Lung (tissue), 17 donors: ENCODE measurements at places on chromosomes 2 and 18. TPM values are rescaled to one million over a fixed set of nuclear protein-coding genes. Genes with fewer than 3 reads are reported as not detected.

GRCh38 chr18:70292628-70293027 lies 3.8 kb downstream of the SOCS6 start:
- DNase-seq: no peak

Gene AMER3
- polyA plus RNA-seq: not detected

Gene LYPD6
- polyA plus RNA-seq: 0.17 TPM

DNA sequence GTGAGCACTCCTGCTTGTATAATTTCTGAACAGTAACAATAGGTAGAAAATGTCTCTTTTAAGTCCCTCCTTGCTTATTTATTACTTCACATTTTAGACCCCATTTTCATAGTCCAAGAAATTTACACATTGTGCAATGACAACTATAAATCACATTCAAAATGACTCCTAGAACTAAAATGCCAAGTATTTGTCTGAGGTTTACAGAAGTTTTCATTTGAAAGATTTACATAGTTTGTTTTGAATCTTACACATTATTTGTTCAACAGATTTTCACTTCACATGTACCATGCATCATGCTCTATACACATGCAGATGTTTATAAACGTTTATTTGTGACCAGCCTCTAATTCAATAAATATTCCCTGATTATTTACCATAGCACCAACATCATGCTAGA lies 15.7 kb upstream of the TRIB2 start:
- no peak for DNase-seq

GRCh38 chr2:177629357-177630024 lies 236.9 kb downstream of the AGPS start:
- DNase-seq: no peak

DNA sequence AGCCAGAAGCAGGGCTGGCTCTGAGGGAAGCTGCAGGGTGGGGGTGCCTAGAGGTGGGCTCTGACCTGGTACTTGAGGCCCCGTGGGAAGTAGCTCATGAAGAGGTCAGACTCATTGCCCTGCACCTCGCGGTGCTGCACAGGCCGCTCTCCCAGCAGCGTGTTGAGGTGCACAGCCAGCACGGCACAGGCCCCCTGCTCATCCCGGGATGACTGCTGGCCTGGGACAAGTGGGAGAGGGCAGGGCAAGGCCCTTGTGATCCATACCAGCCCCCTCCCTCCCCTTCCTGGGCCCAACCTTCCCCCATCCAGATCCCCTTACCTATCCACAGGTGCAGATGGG lies 8.7 kb downstream of the CAPG start:
- DNase-seq: no peak

DNA sequence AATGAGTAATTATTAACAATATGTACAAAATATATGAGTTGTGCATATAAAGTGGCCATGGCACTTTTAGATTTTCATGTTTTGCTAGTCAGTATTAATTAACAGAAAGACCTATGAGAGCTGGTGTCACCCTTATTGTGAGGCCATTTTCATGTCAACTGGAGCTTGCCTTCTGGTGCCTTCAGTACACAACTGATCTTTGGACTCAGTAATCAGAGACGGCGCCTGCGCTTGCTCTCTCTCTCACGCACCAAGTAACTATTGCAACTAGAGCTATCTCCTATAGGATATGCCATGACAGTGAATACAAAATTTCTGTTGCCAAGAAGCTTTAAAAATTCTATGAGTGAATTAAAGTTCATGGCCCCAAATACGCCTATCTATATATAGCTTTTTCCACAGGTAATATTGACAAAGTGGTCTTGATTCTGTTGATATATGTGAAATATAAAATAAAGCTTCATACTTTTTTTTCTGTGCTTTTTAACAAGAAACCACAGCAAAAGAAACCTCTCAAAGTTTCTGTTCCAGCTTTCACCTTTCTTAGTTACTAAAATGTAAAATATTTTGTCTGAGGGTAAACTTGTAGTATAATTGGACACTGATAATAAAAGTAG lies 2.9 kb downstream of the SERTAD2 start:
- no peak for DNase-seq

GRCh38 chr18:35099911-35100310 lies 58.7 kb downstream of the MAPRE2 start:
- no peak for DNase-seq

DNA sequence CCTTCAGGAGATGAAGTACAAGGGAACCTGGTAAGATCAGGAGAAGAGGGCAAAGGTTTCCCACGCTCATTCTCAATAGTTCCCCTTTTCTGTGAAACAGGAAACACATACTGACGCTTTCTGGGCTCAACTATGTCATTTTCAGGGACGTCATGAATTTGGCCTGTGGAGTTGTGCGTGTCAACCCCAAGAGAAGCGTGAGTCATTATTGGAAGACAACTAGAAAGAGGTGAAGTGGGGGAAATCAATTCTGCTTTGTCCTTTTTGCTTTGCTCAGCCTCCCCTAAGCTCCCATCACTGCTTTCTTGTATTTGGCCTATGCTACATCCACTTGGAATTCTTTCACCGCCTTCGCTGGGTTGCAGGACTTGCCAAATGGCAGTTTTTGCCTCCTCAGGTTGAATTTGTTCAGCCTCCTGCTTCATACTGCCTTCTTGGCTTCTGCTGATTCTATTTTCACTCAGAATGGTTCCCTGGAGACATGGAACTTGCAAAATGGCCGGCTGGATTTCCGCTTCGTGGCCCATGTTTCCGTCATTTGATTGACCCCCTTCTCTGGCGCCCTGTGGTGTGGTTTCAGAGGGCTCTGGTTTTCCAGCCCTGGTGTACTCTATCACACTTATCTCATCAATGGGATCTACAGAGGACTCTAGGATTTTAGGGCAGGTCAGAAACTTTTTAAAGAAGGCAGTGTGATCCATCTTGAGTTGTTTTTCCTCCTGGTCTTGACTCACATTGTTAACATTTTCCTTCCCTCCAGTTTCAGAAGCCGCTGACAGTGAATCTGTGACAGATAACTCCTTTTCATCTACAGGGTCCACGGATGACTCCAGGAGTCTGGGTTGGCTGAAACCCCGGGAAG lies 93.3 kb downstream of the ALPK2 start:
- DNase-seq: peak; percentile 35

Gene ATP6V1B1
- polyA plus RNA-seq: 2.2 TPM

- no peak for DNase-seq
Measured at GRCh38 chr2:49686291-49686690, 532.0 kb upstream of the FSHR start.

- no peak for DNase-seq
Measured at GRCh38 chr18:41939326-41939725, 15.7 kb upstream of the PIK3C3 start.

Gene FSHR
- not detected for polyA plus RNA-seq

- DNase-seq: no peak
Measured at GRCh38 chr2:44075541-44075940, 79.8 kb upstream of the LRPPRC start.

DNA sequence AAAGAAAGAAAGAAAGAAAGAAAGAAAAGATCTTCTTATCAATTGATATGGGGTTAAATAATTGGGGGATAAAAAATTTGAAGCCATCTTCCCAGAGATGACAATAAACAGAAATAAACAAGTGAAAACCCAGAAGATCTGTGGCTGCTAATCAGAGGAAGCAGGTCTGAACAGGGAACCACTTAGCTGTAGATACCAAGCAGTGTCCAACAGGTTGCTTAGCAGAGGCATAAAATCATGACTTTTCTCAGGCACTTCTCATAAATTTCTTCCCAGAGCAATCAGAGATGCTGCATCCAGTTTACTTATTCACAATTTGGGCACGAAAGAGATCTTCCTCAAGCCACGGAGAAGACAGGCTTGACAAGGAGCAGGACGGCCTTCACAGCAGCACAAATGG lies 5.7 kb upstream of the LPIN1 start:
- no peak for DNase-seq

Gene PNPT1
- polyA plus RNA-seq: 13.2 TPM

DNA sequence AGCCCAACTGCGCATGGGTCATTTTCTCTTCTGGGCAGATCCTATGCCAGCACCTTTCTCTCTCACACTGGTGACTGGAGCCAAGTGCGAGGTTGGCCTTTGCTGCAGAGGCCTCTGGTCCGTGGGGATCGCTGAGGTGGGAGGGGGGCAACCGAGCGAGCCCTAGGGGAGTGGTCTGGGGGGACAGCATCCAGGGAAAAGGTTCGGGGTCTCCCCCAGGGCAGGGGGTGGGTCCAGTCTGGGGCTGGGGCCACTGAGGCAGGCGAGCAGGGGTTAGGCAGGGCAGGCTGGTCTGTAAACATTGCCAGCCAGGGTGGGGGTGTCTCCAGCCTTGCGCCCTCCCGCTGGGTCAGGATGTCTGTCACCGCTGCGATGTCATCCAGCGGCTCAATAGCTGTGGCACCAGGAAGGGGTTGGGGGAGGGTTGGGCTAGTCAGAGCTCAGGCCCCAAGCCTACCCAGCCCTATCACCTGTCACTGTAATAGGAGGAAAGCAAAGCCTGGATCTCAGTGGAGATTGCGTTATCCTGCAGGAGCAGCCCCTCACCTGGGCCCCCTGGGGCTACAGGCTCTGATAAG lies 4.7 kb downstream of the WDR54 start:
- DNase-seq: no peak

DNA sequence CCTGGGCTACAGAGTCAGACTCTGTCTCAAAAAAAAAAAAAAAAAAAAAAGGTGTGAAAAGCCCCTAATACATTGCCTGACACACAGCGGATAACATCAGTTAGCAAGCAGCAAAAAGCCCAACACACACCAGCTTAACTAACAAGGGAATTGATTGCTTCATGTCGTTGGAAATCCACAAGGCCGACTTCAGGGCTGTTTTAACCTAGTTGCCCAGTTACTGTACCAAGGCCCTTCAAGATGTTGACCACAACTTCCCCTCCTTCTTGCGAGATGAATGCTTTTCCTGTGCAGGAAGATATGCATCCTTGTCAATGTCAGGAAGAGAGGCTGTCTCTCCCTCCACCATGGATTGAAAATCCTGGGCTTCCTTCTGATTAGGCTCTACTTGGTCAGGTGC lies 202.9 kb downstream of the MIB1 start:
- no peak for DNase-seq

GRCh38 chr2:235513984-235514626 lies 20.3 kb downstream of the AGAP1 start:
- no peak for DNase-seq

GRCh38 chr2:213644926-213645325 lies 360.7 kb downstream of the SPAG16 start:
- DNase-seq: no peak

Gene SIX3
- 0.02 TPM for polyA plus RNA-seq

Gene STON1
- 3.8 TPM for polyA plus RNA-seq

GRCh38 chr2:88188748-88189147 lies 18.6 kb downstream of the THNSL2 start:
- no peak for DNase-seq

- DNase-seq: no peak
Measured at GRCh38 chr2:183068561-183068960, 10.0 kb upstream of the DUSP19 start.

GRCh38 chr2:74724496-74724895 lies 70.4 kb downstream of the SEMA4F start:
- no peak for DNase-seq

- DNase-seq: no peak
Measured at GRCh38 chr18:9753846-9754245, 45.7 kb downstream of the RAB31 start.

DNA sequence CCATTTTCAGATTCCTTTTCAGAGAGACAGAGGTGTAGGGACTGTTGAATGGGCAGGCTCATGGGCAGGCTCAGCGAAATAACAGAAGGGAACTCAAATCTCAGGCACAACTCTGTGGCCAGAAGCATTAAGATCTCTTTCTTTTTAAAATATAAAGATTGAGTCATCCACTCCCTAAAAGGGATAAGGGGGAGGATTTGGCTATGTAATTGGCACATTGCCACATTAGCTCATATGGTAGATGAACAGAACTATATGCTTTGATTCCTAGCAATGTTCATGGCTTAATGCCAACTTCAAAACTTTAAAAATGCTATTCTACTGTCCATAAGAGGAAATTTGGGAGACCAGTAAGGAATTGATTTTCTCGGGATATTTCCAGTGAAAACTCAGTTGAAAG lies 53.8 kb upstream of the SLC5A7 start:
- peak; percentile 78 for DNase-seq

GRCh38 chr18:55433648-55434047 lies 154.3 kb downstream of the TCF4 start:
- no peak for DNase-seq

GRCh38 chr2:68482296-68482820 lies 15.0 kb downstream of the APLF start:
- no peak for DNase-seq

DNA sequence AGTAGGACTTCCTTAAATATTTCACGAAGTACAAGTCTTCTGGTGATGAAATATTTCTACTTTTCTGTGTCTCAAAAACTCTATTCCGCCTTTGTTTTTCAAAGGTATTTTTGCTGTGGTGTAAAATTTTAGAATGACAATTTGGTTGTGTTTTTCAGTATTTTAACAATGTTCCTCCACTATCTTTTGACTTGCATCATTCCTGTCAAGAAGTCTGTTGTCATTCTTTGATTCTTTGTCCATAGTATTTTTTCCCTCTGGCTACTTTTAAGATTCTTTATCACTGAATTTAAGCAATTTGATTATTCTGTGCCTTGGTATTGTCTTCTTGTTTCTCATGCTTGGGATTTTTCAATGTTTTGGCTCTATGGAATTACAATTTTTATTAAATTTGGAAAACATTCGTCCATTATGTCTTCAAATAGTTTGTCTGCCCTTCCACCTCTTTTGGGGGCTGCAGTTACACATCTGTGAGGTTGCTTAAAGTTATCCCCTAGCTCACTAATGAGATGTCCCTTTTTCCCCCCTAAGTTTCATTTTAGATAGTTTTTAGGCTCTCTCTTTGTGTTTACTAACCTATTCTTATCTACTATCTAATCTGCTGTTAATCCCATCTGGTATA lies 76.0 kb downstream of the CAB39 start:
- no peak for DNase-seq

DNA sequence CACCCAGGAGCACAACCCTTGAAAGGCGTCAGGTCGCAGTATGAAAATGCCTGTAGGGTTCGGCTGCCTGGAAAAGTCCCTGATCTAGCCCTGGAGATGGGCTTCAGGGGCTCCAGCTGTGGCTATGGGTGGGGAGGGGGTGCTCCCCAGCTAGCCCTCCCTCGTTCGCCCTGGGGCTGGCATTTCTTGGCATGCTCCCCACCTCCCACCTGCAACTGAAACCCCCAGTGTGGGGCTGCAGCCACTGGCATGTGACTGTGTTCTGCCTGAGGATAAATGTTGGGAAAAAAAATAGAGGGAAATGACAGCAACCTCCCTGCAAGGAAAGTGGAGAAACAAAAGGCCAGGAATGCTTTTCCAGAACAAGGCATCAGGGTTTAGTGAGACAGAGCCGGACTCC lies 109.2 kb downstream of the COPS8 start:
- DNase-seq: no peak

DNA sequence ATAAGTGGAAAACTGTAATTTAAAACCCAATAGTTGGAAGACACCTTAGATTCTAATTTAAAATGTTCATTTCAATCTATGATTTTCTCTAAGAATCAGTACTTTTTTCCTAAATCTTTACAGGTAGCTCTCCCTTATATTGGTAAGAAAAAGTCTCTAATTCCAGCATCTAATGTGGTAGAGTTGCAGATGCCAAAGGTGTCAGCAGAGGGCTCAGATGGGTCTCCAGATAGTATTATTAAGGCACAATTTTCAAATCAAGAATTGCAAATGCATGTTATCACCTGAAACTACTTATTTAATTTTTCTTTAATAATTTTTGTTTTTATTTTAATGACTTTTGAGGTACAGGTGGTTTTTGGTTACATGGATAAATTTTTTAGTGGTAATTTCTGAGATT lies 25.5 kb upstream of the ITGA4 start:
- DNase-seq: no peak
